ENCODE measurements at places on chromosomes 13 and 19.
A peak's percentile ranks its signal among the peaks of the same experiment; 100 is the strongest.

- DNase-seq = no peak
Observed at GRCh38 chr19:38503077-38503410, 69.6 kb downstream of the RYR1 start.

GRCh38 chr13:31947506-31947905 lies 84.1 kb upstream of the FRY start:
- DNase-seq = no peak

GRCh38 chr19:51524666-51525264 lies 6.7 kb downstream of the SIGLEC6 start:
- DNase-seq = no peak

DNA sequence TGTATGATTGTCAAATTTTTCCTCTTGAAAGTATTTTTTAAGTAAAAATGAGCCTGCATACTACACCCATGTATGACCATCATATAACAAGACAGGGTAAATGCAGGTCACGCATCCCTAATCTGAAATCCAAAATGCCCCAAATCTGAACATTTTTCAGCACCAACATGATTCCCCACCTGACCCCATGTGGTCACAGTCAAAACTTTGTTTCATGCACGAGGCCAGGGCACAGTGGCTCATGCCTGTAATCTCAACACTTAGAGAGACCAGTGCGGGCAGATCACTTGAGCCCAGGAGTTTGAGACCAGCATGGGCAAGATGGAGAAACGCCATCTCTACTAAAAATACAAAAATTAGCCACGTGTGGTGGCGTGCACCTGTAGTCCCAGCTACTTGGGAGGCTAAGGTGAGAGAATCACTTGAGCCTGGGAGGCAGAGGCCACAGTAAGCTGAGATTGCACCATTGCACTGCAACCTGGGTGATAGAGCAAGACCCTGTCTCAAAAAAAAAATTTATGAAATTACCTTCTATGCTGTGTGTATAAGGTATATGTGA lies 63.7 kb upstream of the NPAS1 start:
- no peak for DNase-seq

- no peak for DNase-seq
Observed at GRCh38 chr13:98389319-98389718, 187.6 kb downstream of the STK24 start.

GRCh38 chr13:52809310-52809769 lies 39.1 kb downstream of the PCDH8 start:
- DNase-seq = peak; percentile 60

- DNase-seq = no peak
Observed at GRCh38 chr19:50383001-50383851, 921 bp upstream of the POLD1 start.

All from NCI-H2107 (cell line).